Urothelium cell line (cell line): ENCODE measurements at places on chromosomes 7 and 10.
A peak's percentile ranks its signal among the peaks of the same experiment; 100 is the strongest.

GRCh38 chr10:11066520-11066919 lies 48.8 kb downstream of the CELF2 start:
- no peak for DNase-seq

- no peak for DNase-seq
Measured at GRCh38 chr7:45031829-45032228, 31.8 kb downstream of the CCM2 start.

- DNase-seq = no peak
Measured at GRCh38 chr7:14144538-14144937, 155.1 kb upstream of the ETV1 start.

DNA sequence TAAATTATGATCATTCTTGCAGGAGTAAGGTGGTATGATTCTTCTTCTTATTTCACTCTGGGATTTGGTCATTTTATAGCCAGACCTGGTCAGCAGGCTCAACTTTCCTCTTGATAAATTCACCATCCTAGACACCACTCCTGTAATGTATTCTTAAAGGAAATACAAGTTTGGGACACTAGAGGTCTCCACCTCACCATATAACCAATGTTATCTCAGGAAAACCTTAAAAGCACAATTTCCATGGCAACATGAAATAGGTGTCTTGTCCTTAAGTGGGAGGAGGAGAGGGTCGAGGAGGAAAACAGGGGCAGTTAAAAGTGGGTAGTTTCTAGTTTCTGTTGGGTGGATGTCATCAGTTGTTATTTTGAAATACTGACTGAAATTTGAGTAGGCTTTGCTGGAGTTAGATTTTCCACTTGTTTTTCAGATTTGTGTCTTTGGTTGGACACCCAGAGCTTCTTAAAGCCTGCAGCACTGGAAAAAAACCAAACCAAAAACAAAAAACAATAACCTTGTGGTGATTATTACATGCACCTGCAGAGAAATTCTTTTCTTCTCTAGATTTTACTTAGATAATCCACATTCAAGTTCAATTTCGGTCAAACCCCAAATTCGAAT lies 163.1 kb downstream of the PRKCQ start:
- peak; percentile 29 for DNase-seq

DNA sequence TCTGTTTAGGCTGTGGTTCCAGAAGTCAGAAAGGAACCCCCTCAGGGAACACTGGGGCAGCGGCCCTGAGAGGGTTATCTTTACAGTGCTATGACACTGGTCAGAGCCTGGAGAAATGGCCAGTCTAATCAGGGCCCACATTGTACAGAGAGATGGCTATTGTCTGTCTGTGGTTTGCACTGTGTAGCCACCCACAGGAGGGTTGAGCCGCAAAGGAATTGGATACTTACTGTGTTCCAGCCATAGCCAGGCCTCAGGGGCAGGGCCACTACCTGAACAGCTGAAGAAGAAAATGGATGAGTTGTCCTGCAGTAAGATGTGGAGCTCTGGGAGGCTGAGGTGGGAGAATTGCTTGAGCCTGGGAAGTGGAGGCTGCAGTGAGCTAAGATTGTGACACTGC lies 47.5 kb upstream of the PODXL start:
- DNase-seq = no peak

GRCh38 chr7:23100697-23101096 lies 4.9 kb upstream of the KLHL7 start:
- DNase-seq = no peak
